ENCODE measurements at places on chromosomes 1 and 21.

DNA sequence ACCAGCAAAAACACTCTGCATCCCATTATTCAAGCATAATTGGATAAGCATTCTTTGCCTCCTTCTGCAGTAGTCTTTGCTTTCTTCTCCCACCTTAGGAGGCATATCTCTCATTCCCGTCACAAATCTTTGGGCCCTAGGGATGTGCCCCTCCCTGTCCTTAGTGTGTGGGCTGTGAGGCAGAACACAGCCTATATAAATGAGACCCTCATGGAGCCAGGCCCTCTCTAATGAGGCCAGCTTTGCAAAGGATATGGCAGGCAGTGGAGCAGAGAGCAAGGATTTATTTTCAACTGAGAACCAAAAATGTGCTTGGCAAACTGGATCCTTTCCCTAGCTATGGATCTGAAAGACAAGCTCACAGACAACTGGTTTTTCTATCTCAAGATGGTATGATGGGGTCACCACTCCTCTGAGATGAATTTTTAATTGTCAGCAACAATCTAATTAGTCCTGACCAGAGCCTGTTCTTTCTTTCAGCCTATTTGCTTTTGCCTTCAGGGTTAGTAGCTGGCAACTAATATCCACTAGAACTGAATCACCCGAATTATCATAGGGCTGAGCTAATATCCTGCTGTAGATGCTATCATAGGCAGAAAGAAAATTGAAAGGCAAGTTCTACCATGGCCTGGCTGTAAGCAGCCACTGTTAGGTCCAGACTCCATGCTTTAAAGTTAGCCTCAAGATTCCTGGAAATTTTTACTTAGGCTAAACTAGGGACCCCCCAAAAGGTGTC is 134.2 kb downstream of the SYT2 start:
- DNase-seq = no peak

DNA sequence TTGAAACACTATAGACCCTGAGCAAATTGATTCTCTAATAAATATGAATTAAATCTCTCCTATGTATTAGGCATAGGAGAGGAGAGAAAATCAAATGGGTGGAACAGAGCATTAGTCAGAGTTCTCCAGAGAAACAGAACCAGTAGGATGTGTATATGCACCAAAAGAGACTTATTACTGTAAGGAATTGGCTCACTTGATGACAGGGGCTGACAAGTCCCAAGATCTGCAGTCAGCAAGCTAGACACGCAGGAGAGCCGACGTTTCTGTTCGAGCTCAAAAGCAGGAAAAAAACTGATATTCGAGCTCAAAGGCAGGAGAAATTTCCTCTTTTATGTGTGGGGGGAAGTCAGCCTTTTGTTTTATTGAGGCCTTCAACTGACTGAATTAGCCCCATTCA is 259.2 kb upstream of the KAZN start:
- DNase-seq = no peak

DNA sequence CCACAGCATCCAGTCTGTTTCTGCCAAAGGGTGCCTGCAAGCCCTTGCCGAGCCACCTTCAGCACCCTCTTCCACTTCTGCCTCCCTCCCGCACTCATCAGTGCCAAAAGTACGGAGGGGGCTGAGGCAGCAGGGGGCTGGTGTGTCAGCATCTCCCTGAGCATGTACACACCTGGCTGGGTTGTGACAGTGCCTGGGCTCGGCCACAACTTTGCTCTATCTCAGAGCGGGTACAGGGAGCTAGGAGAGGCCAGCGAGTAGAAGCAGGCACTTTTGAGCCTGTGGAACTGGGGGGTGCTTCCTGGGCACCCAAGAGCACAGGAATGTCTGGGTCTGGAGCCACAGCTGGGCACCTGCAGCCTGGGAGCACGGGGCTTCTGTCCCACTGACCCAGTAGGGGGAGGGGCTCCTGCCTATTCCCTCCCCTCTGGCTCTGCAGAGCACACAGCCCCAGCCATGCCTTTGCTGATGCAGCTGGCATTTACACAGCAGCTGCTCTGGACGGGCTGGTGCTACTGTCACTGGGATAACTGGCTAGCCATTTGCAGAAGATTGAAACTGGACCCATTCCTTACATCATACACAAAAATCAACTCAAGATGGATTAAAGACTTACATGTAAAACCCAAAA is 319.8 kb upstream of the RRP15 start:
- no peak for DNase-seq

DNA sequence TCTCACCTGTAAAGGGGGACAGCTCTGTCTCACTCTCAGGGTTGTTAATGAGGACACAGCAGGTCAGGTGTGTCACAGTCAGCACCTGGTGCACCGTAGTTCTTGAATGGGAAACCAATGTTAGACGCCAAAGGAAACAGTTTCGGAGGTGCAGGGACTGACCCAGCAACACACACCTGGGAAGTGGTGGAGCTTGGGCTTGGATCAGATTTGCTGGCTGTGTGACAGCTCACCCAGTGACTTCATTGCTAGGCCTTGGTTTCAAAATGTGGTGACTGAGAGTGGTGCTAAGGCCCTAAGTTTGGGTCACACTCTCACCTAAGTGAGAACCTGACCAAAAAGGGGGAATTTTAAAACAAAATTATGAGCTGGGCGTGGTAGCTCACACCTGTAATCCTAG is 34.9 kb downstream of the ALPL start:
- DNase-seq = no peak
